ENCODE measurements at places on chromosomes 4 and X. TPM values are rescaled to one million over a fixed set of nuclear protein-coding genes. Genes with fewer than 3 reads are reported as not detected.
A peak's percentile ranks its signal among the peaks of the same experiment; 100 is the strongest.

The CDS1 gene
- 3.8 TPM for total RNA-seq

DNA sequence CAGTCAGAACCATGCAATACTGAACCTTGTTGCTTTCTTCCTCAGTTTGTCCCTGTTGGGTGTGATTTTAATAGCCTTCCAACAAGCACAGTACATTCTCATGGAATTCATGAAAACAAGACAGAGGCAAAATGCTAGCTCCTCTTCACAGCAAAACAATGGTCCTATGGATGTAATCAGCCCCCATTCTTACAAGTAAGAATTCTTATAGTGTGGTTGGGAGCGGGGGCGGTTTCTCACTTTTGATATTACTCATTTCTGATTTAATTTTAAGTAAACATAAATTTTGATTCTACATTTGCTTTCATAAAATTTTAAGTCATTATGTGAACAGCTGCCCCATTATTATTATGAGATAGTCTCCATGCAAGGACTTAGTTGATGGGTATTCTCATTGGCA, 80.8 kb upstream of the TLR2 start:
- H3K4me1 ChIP-seq = no peaks in the 10 kb centered on the region
- H3K4me3 ChIP-seq = no peak overlapping the region
- no peak overlapping the region for H3K27ac ChIP-seq
- peaks cover 28% of the 10 kb centered on the region for H3K36me3 ChIP-seq
- no peaks in the 10 kb centered on the region for H3K27me3 ChIP-seq

DNA sequence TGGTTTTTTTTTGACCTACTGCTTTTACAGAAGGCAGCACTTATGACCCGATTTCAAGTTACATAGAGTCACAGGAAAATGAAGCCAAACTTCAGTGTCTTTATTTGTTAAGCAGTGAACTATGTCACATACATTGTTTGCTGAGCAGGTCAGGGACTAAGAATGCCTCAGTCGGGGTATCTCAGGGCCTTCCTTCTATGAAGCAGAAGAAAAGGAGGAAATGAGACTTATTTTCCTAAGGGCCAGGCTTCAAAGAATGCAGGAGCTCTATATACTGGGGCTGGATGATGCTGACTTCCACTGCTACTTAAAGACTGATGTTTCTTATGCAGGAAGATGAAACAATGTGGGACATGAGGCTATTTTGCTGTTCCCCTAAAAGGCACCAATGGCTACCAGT, 558.4 kb upstream of the IGFBP7 start:
- no peak for DNase-seq
- no peak overlapping the region for H3K4me3 ChIP-seq
- no peaks in the 10 kb centered on the region for H3K36me3 ChIP-seq
- no peaks in the 10 kb centered on the region for H3K27me3 ChIP-seq
- no peaks in the 10 kb centered on the region for H3K4me1 ChIP-seq

DNA sequence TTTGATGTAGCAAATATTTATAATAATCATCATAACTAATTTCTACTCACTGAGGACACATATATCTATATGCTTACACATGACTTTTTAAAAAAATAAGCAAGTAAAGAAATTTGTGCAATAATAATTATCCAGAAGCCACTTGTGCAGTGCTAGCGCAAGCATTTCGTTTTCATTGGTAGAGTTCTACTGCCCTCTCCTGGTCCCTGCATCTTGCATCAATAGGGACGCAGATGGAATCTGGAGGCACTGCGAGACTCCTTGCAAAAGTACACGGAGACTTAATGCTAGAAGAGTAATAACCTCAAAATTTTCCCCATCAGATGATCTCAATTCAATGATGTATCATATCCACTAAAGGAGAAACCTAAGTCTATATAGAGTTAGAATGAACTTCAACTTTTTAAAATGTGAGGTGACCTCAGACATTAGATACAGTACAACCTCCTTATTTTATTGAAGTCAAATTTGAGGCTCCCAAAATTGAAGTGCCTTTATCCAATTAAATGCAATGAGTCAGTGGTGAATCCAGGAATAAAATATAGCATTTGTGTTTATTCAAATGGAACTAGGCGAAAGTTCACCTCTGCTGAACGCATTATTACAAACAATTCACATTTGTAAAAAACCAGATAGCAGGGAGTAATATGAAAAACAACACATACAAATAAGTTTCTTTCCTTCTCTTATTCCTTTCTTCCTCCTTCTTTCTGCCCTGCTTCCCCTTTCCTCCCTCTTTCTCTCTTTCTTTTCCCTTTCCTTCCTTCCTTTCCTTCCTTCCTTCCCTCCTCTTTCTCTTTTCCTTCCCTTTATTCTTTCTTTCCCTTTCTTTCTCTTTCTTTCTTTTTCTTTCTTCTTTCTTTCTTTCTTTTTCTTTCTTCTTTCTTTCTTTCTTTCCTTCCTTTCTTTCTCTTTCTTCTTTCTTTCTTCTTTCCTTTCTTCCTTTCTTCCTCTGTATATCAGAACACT, 450.0 kb downstream of the ANKRD50 start:
- H3K36me3 ChIP-seq = no peaks in the 10 kb centered on the region
- H3K27me3 ChIP-seq = no peaks in the 10 kb centered on the region
- H3K27ac ChIP-seq = no peak overlapping the region
- peak; percentile 66 for DNase-seq
- no peaks in the 10 kb centered on the region for H3K4me1 ChIP-seq
